ENCODE measurements at places on chromosomes 7 and 10. TPM values are rescaled to one million over a fixed set of nuclear protein-coding genes. Genes with fewer than 3 reads are reported as not detected.

The CHCHD2 gene
- 391 TPM for total RNA-seq

DNA sequence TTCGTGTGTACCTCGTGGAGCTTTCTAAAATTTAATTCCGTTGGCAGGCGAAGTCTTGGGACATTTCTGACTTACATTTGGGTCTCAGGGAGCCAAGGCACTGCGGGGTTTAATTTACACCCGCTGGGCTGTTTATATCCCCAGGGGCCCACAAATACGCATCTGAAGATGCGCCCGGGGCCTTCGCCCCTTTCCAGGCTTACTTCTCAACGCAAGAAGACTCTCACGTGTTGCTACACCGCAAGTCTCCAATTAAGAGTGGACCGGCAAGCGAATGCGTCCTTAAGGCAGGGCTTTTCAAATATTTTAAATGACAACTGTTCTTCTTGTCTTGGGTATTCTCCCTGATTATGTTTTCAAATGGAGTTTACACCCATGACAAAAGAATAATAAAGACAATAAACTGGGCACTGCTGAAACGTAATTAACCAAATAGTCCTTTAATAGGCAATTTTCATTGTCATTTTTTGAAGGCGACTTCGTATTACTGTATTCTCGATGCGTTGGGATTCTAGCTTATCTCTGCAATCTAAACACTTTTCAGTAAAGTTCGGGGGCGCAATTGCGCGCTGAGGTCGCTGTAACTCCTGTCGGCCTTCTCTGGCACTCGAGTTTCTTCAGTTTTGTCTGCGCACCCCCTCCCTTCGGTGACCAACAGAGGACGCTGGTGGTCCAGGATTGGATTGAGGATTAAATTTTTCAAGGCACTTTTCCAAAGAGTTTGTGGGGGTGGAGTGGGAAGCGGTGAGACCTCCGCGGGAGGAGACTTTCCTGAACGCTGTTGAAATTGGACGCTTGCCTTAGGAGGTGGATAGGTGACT, 837 bp upstream of the IGFBP3 start:
- peak; percentile 68 for DNase-seq

- DNase-seq: peak; percentile 71
Measured at GRCh38 chr10:74189999-74190421, 39.0 kb downstream of the ADK start.

- no peak for DNase-seq
Measured at GRCh38 chr7:32036557-32036956, 33.6 kb downstream of the PDE1C start.

DNA sequence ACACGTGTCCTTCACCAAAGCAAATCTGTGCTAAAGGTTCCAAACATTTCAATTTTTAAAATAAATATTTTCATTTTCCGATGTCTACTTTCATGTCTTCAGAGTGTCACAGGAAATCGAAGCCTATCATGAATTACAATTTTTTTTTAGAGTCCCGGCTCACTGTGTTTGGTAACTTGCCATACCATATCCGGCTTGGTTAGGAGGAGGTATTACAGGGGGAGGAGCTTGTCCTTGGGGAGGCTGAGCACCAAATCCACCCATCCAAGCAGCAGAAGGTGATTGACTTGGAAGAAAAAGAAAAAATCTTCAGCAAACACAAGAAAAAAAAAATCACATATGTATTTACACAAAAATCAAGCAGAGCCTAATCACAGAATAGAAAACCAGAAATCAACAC, 21.3 kb downstream of the TIAL1 start:
- no peak for DNase-seq

- DNase-seq: no peak
Measured at GRCh38 chr10:29316308-29317026, 27.6 kb downstream of the LYZL1 start.

DNA sequence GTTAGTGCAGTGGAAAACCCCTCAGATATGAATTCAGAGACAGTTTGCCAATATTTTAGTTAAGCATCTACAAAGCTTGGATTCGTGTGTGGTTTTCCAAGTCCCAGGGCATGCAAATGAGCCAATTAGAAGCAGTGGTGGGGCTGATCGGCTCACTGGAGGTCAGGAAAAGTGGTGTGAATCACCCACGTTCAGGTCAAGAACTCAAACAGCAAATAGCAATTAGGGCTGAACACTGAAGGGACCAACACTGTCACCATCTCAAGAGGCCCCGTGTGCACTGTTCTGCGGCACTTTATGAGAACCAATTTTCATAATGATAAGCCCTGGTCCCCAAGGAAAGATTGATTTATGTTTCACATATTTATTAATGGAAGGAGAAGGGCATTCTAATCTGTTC, 68.9 kb downstream of the ADARB2 start:
- DNase-seq: no peak

The MACC1 gene
- total RNA-seq: 2.6 TPM

DNA sequence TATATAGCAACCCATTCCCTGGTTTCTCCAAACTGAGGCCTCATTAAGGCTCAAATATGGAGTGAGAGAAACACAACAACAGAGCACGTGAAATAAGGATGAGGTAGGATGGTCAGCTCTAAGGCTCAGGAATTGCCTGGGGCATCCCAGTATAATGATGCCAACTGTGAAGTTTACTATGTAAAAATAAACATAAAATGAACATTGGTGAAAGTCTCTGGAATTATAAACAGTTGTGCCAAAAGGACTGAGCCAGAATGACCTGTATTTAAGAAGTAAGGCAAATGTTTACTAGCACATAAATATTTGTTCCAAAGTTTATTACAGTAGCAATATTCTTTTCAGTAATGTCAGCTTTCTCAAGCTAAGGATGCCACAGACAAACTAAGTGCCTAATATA, 64.6 kb downstream of the ZNF680 start:
- DNase-seq: no peak

DNA sequence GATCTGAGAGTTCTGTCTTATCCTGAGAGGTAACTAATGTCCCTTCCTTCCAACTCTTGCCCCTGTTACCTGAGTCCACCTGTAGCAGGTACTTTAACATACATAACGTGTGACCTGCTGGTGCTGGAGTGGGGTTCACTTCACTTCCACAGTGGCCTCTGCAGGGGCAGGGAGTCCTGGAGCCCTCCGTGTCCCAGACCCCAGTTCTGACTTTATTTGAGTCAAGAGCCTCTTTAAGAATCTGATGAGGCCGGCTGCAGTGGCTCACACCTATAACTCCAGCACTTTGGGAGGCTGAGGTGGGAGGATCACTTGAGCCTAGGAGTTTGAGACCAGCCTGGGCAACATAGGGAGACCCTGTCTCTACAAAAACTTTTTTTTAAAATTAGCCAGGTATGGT, 117.0 kb upstream of the RET start:
- no peak for DNase-seq

- peak; percentile 65 for DNase-seq
Measured at GRCh38 chr10:480928-481552, 208.4 kb downstream of the DIP2C start.

DNA sequence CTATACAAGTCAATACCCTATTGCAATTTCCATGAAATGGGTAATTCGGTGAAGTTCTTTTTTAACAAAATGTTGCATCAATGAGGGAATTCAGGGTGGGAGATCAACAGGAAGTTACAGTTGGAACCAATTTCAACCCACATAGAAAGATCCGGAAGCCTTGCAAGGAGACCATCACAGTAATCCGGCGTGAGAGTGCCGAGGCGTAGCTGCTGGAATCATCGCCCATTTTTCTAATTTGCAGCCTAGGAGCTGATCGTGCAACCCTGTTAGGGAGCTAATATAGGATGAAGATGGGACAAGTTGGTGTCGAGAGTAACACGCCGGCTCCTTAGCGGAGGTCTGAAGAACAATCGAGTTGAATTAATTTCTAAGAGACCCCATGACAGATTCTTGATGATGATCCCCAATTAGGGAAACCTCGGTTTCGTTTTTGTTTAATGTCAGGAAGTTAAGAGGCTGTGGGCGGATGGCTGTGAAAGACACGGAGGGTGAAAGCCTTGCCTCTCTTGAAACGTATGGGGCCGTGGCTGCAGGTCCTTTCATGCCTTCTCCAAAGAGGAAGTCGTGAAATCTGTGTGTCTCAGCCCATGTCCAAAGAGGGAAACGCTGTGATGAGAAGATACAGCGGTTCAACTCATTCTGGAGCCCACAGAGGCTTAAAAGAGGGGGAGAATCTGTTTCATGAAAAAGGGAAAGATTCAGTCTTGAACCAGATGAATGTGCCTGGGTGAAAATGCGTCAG, 51.2 kb upstream of the CARD11 start:
- DNase-seq: no peak

DNA sequence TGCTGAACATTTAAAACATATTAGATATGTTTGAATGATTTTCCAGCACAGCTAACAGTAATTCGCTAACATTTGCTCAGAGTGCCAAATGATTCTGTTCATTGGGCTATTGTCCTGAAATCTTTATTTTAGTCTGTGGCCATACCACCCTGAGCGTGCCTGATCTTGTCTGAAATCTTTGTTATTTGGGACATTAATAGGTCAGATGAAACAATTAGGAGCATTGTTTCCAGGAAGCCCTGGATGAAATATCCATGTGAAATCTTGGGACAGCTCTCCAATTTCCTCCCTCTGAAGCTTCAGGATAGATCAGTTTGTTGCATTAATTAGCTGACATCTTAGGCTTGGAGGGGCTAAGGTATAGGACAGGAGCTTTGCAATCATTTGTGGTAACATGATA, 512.0 kb downstream of the KIF20B start:
- no peak for DNase-seq

DNA sequence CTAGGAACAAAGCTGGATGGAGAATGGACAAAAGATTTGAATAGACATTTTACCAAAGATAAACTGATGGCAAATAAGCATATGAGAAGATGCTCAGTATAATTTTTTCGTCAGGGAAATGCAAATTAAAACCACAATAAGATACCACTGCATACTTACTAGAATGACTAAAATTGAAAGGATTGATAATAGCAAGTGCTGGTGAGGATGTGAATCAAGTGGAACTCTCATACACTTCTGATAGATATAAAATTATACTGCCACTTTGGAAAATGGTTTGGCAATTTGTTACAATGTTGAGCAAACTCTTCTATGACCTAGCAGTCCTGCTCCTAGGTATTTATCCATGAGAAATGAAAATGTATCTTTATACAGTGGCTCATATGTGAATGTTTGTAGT, 83.3 kb downstream of the EXOC6 start:
- DNase-seq: no peak

GRCh38 chr7:1391449-1391848, 67.8 kb downstream of the MICALL2 start:
- DNase-seq: no peak

The C10orf105 gene
- total RNA-seq: not detected

The PDZD8 gene
- total RNA-seq: 31.3 TPM

DNA sequence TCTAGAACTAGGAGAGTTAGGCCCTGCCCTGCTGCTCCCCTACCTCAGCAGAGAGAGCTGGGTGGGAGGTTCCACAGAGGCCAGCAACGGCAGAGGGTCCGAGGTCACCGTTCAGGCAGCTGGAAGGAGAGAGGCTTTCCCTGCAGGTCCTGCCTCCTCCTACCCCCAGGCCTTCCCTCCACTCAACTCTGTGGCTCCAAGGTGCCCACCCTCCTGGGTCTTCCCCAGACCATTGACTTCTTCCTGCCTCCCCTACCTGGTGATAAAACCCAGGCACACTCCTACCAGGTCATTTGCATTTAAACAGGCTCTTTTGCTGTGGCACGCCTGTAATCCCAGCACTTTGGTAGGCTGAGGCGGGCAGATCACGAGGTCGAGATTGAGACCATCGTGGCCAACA, 515.3 kb upstream of the FOXK1 start:
- no peak for DNase-seq

The IFIT1B gene
- total RNA-seq: not detected

GRCh38 chr7:97731736-97732564, at the start of gene TAC1:
Gene TAC1 (plus strand): TSS chr7:97732086. CDS start chr7:97732613, 527 bp downstream.
- no peak for DNase-seq

The ELN gene
- 65.7 TPM for total RNA-seq

DNA sequence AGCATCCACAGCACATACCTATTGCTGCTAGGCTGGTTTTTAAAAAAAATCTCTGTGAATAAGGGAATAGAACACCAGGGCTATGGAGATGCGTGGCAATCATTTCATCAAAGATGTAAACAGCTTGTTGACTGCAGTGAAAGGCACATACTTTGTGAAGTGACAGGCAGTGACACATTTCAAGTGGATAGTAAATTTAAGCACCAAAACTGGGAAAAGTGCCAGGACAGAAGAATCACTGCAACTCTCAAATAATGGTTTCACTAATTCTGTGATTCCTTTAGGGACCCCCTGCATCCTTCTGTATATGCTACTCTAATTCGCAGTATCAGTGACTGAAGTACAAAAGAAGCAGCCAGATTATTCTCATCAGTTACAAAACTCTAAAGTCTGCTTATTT, 145.2 kb upstream of the KLF14 start:
- DNase-seq: no peak

- no peak for DNase-seq
Measured at GRCh38 chr10:86017841-86018734, 348.5 kb downstream of the GRID1 start.

- DNase-seq: no peak
Measured at GRCh38 chr7:99369767-99370391, 4.7 kb upstream of the ARPC1B start.

GRCh38 chr10:113006656-113007342, 56.8 kb downstream of the TCF7L2 start:
- DNase-seq: no peak

The KEL gene
- 2.0 TPM for total RNA-seq

The CYTH3 gene
- 41.0 TPM for total RNA-seq

- no peak for DNase-seq
Measured at GRCh38 chr10:102140218-102140617, 7.4 kb downstream of the PPRC1 start.

The SPDYE8 gene
- not detected for total RNA-seq

The CLDN15 gene
- total RNA-seq: 5.1 TPM

The NKX2-3 gene
- total RNA-seq: 3.3 TPM

The TMEM130 gene
- total RNA-seq: not detected

DNA sequence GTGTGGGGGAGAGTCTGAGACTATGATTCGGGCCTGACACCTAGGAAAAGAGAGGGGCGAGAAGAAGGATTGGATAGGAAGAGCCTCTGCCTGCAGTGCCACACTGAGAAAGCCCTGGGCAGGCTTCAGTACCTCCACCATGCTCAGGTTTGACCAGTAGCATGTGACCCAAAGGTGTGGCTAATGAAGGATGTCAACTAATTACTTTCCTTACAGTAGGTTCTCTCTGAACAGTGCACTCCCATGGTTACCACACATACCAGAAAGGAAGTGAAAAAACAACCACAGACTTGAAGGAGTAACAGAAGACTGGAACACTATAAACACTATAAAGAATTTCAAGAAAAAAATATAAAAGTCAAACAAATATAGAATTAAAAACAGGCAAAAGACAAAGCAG, 46.2 kb downstream of the SEM1 start:
- DNase-seq: no peak

DNA sequence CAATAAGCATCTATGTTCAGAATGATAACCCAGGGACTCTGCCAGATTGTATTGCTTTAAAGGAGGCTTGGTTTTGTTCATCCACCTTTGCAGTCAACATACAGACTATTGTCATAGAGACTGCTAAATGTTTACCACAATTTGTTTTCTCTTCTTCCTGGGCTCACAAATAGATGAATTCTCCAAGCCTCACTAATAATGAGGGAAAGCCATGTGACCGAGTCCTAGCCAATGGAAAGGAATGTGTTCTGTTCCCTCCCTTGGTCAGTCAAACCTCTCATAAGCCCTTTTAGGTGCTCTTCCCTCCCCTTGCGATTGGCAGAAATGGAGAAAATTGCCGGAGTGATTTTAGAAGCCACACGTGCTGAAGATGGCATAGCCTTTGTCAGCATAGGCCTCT, 136.9 kb downstream of the RTKN2 start:
- no peak for DNase-seq
